ENCODE measurements at places on chromosomes 1 and 21.

DNA sequence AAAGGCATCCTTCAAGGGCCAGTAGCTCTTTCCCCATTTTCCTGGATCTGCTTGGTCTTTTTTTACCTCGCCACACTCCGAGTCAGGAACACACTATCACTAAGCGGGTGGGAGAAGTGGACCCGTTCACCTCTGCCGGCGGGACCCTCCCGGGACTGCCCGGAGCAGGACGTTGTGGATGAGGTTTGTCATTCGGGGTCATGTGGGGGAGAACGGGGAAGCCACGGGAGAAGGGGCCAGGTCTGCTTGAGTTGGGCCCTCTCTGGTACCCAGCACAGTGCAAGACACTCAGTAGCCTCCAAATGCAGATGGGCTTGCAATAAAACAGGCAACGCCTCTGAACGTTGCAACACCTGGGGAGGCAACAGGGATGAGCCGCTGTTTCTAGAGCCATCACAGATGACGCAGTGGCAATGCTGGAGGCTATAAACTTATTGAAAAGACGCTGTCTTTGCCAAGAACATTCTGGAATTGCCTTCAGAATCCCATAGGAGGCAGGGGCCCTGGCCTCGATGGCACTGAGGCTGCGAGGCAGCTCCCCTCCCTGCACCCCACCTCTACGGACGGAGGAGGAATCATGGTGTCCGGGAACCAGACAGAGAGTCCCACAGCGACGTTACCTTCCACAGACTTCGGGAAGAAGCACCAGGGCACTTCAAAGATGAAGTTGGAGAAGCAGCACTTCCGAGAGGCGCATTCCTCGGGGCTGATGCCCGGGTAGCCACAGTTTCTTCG is 3.8 kb downstream of the TFF2 start:
- no peak for DNase-seq

GRCh38 chr1:119112244-119112643 is 28.2 kb downstream of the WARS2 start:
- DNase-seq, result no peak

DNA sequence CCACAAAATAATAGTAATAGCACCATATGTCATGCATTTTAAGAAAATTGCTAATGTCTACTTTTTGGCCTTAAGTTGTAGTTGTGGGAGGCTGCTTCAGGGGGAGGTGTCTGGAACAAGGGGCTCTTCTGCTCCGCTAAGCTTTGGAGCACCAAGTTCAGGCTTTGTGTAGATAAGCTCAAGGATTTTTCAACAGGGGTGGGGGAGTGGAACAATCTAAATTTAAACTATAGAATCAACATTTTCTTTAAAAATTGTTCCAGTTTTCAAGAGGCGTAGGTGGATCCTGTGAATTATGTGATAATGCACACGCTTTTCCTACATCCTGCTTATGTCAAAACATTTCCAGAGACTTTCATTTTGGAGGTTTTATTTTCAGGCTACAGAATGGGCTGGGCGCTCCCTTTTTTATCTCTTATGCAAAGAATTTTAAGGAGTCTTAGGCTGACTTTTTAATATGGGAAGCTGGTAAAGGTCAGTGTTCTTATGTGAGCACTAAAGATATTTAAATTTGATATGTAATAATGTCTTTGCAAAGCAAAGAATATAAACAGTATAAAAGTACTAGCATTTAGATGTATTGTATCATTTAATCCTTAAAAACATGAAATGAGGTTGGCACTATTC is 9.9 kb downstream of the ATP1A1 start:
- no peak for DNase-seq

DNA sequence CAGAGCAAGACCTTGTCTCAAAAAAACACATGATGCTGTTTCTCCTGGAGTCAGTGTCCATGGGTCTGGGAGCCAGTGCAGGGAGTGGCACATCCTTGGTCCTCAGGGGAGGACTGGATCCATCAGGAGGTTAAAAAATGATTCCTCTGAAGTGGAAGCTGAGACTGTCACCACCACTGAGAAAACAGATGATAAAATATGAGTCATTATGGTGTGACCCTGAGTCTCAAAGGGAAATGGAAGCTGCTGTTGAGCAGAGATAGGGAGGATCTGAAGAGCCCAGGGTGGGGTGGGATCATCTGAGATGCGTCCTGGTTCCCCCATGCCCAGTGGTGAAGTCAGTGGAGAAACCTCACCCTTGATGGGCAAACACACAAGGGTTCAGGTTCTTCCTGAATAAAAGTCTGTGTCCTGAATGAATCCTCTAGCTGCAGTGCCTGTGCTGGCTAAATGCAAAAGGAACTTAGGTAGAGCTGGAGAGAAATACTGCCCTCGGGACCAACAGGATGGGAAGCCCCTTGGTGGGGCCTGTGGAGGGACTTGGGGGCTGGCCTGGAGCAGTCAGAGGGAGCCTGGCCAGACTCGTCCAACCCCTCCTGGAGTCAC is 61.6 kb upstream of the TENT5B start:
- no peak for DNase-seq

GRCh38 chr21:34020983-34021553 is 52.3 kb upstream of the MRPS6 start:
- DNase-seq, result no peak

GRCh38 chr1:54136269-54136896 is 16.4 kb downstream of the CDCP2 start:
- DNase-seq, result no peak
